ENCODE measurements at places on chromosomes 5 and 9.

DNA sequence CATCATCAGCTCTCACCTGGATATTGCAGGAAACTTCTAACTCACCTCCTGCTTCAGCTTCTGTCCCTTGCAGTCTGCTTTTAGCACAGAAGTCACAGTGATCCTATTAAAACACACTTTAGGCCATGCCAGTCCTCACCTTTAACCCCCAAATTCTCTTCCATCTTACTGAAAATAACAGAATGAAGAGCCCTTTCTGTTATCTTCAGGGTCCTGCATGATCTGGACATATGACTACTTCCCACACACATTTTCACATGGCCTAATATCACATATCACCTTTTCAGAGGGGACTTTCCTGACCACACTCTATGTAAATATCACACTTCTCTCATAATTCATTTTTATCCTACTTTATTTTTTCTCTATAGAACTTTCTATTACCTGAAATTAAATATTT, 550.6 kb upstream of the CLINT1 start:
- DNase-seq = no peak

GRCh38 chr5:154962494-154962893, 21.6 kb downstream of the MRPL22 start:
- no peak for DNase-seq

DNA sequence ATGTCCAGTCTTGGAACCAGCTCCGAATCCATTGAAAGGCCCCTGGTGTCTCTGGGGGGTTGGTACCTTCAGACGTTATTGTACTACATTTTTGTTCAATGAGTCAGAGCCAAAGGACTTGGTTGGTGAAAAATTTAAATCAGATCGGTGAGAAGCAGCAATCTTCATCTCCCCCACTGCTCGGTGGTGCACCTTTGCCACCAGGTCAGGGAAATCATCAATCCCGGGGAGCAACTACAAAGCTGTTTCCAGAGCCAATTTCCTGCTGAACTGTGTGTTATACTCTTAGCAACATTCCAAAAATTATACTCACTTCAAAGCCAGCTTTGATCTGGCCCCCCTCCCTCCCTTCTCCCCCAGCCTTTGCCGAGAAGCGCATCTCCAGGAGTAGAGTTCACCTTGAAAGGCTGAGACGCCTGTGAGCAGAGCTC, 375.2 kb upstream of the WWC1 start:
- no peak for DNase-seq

DNA sequence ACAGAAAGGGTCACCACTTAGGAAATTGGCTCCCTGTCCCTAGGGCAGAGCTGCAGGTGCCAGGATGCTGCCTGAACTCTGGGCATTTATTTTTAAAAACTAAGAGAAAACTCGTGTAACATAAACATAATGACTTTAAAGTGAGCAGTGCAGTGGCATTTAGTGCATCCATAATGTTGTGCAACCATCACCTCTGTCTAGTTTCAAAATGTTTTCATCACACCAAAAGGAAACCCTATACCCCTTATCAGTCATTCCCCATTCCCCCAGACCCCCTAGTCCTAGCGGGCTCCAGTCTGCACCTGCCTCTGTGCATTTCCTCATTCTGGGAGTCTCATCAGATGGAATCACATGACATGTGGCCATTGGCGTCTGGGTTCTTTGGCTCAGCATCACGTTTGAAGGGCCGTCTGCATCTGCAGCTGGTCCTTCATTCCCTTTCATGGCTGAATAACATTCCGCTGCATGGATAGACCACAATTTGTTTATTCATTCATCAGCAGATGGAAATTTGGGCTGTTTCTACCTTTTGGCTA, 55.8 kb downstream of the NSG2 start:
- DNase-seq = no peak

DNA sequence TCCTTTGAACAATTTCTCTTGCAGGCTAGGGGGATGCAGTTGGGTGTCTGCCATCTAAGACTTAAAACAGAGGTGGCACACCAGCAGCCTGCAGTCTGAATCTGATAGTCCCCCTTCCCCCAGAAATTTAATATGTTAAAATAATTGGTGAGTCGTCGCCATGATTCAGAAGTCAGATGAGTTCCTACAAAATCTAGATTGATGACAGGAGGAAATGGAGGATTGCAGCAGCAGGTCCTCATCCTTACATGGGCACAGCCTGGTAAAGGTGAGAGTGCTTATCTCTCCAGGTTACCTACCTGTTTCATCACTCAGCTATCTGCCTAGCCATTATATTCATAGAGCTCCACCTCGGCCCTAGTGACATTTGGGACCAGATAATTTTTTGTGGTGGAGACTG, 112.3 kb downstream of the PCSK1 start:
- DNase-seq = no peak

- no peak for DNase-seq
Measured at GRCh38 chr5:141672841-141673813, 8.9 kb downstream of the ARAP3 start.

- peak; percentile 24 for DNase-seq
Measured at GRCh38 chr5:131068893-131069643, 96.0 kb downstream of the HINT1 start.

DNA sequence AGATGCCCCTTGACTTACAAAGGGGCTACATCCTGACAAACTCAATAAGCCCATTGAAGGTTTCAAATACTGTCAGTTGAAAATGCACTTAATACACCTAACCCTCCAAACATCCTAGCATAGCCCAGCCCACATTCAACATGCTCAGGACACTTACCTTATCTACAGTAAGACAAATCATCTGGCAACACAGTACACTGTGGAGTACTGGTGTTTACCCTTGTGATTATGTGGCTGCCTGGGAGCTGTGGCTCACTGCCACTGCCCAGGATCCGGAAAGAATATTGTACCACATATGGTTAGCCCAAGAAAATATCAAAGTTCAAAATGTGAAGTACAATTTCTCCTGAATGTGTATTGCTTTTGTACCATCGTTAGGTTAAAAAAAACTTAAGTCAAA, 562.2 kb downstream of the HTR1A start:
- no peak for DNase-seq

GRCh38 chr5:102807878-102808502, 52.9 kb downstream of the PAM start:
- DNase-seq = no peak

DNA sequence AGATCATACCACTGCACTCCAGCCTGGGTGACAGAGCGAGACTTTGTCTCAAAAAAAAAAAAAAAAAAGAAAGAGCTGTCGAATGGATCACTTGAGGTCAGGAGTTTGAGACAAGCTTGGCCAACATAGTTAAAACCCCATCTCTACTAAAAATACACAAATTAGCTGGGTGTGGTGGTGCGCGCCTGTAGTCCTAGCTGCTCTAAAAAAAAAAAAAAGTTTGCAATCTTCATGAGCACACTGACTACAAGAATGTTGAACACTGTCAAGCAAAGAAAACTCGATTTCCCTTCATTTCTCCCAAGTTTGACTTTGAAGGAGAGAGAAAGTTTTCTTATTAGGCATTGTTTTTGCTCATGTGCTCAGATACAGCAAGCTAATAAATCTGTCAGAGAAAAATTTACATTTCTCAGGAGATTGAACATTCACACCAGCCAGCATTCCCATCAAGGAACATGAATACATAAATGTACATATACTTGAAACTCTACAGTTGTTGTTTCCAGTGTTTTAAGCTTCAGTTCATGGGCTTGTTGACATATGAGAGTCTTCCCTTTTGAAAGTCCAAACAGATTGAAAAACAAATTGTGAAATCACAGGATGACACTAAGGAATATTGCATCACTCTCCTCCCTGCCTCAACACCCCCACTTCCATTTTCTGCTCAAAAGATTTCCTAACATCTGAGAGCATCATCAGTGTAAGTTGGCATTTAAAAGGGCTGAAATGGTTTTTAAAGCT, 81.8 kb downstream of the ARRDC3 start:
- DNase-seq = no peak

DNA sequence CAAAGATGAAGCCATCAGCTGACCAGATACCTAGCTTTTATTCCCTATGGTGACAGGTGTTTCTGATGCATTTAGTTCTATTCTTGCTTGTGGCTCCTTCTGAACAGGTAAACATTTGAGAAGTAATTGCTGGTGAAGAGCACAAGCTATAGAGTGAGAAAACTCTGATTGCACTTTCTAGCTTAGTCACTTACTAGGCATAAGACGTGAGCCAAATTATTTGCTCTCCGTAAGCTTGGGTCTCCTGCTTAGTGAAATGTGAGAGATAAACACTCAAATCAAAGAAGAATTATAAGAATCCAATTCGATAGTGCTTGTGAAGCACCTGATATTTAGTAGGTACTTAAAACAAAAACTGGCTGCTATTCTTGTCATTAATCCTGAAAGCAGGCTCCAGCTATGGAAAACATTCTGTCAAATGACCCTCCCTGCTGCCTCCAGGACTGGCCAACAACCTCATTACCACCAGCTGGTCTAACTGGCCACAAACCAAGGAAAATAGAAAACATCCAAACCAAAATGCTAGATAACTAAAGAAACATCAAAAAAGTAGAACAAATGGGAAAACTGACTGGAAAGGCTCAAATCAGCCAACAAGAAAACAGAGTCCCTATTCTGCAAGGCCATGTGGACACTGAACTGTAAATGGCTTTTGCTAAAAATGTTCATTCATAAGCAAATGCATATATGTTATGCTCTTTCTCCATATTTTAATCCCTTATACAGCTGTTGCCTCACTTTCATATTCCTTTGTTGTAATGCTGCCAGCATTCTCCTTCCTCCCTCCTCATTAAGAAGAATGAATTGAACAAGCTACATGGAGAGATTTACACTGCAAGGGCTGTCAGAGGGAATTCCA, 616.1 kb downstream of the DTWD2 start:
- no peak for DNase-seq

DNA sequence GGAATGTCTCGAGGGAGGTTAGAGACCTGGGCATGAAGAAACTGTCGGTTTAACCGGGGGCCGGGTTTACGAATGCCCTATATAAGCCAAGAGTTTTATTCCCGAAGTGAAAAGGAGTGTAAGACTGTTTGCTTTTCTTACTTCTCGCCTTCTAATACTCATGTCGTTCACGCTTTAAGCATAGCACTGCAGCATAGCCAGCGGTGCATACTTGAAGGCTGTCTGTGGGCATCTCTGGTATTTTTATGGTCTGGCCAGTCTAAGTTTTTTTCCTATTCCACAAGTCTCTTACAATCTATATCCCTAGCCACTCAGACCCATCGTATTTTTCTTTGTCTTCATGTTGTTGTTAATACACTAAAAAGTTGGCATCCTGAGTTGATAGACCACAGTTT, 1.2 kb downstream of the UHRF2 start:
- DNase-seq = no peak

DNA sequence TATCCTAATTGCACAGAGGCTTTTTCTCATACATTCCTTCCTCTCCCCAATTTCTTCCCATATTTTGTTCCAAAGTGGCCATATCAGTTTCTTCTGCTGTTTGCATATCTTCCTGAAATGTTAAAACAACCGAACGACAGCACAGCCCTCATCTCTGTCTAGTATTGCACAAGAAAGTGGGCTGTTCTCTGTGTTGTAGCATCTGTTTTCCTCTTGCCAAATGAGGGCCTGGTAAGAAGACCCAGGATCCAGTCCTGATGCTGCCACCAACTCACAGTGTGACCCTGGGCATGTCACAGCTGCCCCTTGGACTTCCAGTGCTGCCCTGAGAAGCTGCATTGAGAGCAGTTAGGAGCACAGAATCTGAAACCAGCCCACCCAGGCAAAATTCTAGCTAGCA, 4.1 kb downstream of the SLC31A2 start:
- no peak for DNase-seq

DNA sequence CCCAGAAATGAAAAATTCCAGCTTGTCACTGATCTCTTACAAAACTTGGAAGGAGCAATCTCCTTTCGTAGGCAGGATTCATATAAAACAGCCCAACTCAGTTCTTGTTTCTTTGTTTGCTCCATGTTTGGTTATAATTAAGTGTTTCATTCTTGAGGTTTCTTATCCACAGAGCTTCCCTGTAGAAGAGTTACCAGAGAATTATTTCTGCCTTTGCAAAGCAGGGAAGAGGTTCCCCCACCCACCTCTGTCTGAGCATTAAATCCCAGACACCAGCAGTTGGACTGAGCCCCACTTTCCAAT, 34.1 kb upstream of the RAI14 start:
- DNase-seq = no peak

DNA sequence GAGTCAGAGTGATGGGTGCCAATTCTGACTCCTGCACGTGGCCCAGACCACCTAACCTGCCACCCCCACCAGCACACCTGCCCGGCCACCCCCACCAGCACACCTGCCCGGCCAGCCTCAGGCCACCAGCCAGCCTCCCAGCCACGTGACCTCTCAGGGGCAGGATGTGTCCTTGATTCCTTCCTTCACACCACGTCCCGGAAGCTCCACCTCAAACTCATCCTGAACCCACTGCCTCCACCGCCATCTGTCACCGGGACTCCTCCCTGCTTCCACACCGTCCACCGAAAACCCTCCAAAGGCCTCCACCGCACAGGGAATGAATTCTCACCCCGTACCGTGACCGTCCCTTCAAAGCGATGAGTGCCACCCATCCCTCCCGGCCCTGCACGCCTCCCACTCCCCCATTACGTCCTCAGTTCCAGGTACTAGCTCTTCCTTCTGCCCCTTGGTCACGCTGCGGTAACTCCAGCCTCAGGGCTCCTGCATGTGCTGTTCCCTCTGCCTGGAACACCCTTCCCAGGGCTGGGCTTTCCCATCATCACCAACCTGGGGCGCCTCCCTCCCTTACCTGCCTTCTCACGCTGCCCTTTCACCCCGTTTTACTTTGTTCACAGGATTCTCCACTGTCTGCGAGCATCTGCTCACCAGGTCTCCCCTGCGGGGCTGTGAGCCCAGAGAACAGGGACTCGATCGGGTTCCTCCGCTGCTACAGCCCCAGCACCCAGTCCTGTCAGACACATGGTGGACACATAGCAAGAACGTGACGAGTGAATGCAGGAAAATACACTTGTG, 82.9 kb downstream of the ADAMTS2 start:
- DNase-seq = no peak

DNA sequence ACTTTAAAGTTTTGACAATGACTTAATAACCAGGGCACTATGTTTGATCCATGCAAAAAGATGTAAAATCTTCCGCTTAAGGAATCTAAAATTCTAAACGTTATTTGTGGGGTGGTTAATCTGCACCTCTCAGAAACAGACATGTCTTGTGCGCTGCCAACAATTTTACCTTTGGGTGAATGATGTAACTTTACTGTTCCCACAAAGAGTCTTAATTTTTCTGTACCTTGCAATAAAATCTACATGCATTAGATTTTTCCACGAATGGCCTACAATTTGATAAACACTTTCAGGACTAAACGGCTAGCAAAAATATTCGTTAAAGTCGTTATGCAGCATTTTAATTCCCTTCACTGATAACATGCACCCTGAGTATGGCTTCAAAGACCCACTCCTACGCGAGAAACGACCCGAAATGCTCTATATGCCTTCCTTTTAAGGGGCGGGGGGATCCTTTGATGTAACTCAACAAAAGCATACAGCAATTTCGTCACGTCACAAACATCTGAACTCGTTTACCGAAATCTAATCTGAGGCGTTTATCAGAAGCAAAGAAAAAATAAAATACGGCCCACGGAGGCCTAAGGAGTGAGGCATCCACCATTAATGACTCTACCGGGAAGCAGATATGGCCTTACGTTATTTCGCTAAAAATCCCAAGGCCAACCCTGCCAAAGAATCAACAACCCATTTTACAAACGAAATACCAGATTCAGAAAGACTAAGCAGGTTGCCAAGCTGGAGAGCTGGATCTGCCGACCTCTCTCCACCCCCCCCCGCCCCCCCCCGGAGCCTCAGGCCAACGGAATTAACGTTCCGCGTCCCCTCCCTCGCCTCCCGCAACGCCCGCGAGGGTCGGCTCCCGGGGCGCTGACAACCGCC, 621 bp downstream of the AK6 start:
- peak; percentile 23 for DNase-seq
